ENCODE measurements at places on chromosomes 6 and 20.

DNA sequence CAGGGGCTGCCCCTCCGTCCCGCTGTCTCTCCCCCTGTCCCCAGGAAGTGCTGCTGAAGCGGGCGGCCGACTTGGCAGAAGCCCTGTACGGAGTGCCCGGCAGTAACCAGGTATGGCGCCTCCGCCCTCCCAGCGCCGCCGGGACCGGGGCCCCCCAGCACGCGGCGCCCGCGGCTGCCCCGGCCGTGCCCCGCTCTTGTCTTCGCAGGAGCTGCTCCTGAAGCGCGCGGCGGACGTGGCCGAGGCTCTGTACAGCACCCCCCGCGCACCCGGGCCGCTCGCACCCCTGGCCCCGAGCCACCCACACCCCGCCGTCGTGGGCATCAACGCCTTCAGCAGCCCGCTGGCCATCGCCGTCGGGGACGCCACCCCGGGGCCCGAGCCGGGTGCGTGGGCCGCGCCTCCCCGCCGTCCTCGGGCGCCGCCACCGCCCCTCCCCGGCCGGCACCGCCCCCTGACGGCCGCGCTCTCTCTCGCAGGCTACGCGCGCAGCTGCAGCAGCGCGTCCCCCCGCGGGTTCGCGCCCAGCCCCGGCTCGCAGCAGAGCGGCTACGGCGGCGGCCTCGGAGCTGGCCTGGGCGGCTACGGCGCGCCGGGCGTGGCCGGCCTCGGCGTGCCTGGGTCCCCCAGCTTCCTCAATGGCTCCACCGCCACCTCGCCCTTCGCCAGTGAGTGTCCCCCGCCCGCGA is 48.4 kb downstream of the CPXM1 start:
- no peak for DNase-seq

GRCh38 chr6:166289207-166290060 is 18.8 kb downstream of the PRR18 start:
- DNase-seq, result no peak

GRCh38 chr6:161255518-161255917 is 18.3 kb downstream of the AGPAT4 start:
- DNase-seq, result no peak

- DNase-seq, result no peak
These were observed 7.7 kb upstream of the CAP2 start for GRCh38 chr6:17385660-17386059.

DNA sequence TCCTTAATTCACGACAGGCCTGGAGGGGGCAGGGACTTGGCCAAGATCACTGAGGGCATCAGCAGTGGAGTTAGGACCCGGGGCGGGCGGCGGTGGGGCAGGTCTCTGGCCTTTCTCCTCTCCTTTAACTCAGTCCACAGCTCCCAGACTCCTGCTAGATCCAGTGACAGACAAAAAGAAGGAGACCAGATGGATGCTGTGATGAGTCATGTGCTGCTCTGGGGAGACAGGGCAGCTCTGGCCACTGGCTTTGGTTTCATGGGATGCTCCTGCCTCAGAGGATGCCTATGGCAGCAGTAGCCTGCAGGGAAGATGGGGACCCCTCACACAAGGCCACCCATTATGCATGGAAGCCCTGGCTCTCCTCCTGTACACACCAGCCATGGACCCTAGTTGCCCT is 20.5 kb downstream of the EPB41L1 start:
- DNase-seq, result no peak

DNA sequence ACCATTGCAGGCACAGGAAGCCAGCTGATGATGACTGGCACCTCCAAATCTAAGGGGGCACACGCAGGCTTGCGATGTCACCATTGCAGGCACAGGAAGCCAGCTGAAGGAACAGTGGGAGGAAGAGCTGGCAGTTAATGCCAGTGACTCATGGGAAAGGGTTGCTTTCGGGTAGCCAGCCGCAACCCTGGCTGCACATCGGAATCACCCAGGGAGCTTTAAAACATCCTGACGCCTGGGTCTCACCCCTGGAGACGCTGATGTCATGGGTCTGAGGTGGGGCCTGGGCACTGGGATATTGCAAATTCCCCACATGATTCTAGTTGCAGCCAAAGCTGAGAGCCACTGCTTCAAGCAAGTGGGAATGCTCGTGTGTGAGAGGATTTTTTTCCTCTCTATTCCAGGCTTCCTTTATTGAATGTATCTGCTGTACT is 16.1 kb upstream of the CCN6 start:
- DNase-seq, result no peak

DNA sequence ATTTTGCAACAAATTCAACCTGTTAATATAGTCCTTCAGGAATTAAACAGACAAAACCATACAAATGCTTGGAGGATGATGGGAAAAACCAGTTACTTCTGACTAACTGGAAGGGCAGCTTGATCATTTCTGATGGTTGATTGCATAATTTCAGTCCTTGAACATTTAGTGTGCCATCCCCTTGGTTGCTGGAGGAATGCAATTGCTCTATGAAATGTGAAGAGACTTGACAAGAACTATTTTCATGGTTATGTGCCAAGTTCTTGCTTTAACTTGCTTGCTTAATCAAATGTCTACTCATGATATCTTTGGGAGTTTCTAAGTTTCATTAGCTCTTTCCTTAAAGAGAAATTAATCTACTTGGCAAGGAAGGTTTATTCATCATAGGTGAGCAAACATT is 45.2 kb downstream of the ANKEF1 start:
- DNase-seq, result no peak

DNA sequence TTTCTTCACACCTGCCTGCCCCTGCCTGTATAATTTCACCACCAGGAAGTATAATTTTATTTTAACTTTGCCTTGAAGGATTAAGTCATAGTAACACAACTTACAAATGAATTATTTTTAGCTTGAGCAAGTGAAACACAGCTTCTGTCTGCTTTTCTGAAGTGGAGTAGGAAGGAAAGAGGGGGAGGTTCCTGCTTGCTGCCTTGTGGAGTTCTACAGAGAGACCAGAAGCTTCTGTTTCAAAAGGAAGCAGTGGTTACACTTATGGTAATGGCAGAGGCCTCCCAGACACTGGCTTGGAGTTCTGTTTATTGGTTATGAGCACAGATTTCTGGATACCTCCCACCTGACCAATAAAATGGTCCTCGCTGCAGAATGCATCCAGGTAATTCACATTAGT is 159.6 kb downstream of the TMEM200A start:
- DNase-seq, result no peak

DNA sequence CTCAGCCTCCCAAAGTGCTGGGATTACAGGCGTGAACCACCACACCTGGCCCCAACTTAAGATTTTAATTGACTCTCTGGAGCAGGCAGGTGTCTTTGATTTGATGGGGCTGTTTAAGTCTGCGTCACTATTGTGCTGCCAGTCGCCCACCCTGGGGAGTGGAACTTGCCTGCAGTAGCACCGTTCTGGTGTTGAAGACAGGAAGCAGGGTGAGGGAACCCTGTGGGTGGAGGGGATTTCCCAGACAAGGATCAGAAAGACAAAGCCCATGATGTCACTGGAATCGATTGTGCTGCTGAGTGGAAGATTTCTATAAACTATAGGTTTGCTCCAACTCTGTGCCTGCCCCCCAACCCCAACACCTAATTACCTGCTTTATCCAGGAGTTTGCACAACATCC is 11.0 kb downstream of the ALDH8A1 start:
- DNase-seq, result no peak

DNA sequence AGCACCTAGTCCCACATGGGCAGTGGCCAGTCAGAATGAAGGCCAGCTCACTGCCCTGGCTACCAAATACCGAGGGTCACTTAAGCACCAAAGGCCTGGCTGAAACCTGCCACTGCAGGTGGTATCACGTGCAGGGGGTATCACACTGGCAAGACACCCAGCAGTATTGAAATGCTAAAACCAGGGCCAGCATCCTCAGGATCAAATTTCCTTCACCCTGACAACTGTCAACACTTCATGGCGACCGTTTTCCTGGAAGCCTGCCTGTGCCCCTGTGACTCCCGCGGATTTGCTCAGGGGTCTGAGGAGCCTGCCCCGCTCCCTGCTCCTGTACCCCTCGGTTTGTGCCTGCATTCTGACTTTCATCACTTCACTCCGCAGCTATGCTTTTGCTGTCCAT is 151.1 kb downstream of the TTLL2 start:
- DNase-seq, result no peak

GRCh38 chr20:50592282-50593004 is 82.3 kb downstream of the PTPN1 start:
- no peak for DNase-seq

GRCh38 chr6:5764401-5764955 is 242.2 kb downstream of the NRN1 start:
- DNase-seq, result no peak

GRCh38 chr20:56875803-56876202 is 246.7 kb downstream of the TFAP2C start:
- no peak for DNase-seq

All from stimulated activated CD4-positive, alpha-beta T cell treated with anti-CD3 and anti-CD28 coated beads, Interleukin-1b, Interleukin-23, amount 100 ng/mL, for 1 hour (primary cell).